ENCODE measurements at places on chromosomes 11 and 22.

DNA sequence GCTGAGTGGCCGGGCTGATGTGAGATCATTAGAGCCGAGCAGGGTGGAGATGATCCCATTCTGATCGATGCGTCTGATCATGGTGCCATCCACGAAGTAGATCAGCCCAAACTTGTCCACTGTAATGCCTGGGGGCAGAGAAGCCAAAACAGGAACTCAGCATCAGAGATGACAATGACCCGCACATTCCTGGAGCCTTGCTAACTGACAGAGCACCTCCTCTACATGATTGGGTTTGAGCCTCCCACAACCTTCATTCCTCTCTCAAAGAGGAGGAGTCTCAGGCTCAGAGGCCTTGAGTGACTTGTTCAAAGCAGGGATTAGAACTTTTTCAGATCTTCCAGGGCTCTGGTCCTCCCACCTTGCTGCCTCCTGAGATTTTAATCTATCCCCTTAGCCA lies 133.7 kb upstream of the NARS2 start:
- DNase-seq: no peak

DNA sequence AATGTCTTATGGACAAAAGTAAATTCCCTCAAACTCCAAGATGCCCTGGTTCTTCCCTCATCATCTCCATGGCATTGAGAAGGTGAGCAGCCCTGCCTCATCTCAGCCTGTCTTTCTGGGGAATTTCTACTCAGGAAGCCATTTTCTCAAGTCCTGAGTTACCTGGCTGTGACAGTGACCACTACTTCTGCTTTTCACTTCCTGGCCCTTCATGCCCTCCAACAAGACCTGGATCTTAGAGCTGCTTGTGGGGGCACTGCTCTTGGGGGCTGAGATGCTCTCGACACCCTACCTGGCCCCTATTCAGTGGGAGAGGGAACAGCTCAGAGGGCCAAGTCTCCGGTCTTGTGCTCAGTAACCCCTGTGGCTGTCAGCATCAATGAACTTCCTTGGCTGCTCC lies 5.5 kb upstream of the IGSF22 start:
- DNase-seq: no peak

GRCh38 chr11:13963949-13964770 lies 1.6 kb downstream of the SPON1 start:
- DNase-seq: no peak

- DNase-seq: no peak
Observed at GRCh38 chr11:44760477-44760872, 33.7 kb downstream of the TSPAN18 start.

DNA sequence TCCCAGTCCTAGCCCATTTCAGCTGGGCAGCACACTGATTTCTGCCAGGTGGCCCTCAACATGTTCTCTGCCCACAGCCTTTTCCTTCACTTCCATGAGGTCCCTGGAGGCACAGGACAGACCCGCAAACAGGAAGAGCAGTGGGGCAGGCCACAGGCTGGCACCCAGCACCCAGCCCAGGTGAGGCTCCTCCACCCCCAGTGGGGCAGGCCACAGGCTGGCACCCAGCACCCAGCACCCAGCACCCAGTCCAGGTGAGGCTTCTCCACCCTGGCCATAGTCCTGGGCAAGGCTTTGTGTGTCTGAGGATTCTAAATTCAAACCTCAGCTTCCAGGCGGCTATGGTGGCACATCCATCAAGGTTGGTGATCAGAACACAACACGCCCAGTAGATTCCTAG lies 1413.0 kb downstream of the BRD1 start:
- no peak for DNase-seq

- DNase-seq: no peak
Observed at GRCh38 chr22:37183432-37184379, 4.3 kb downstream of the C1QTNF6 start.

GRCh38 chr22:48432781-48433518 lies 1394.7 kb downstream of the BRD1 start:
- DNase-seq: no peak

DNA sequence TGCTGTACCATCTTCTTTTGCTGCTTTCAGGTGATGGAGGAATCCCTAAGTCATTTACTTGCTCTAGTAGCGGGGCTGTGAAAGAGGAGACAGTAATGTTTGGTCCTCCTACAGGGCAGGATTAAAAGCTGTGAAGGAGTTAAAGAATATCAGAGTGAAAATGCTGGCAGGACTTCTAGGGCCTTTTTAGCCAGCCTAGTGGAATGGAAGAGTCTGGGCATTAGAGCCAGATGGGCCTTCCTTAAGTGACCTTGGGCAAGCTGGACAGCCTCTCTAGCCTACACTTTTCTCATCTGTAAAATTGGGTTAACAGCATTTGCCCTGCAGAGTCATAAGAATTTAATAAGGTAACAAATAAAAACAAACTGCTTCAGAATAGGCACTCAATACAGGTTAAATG lies 114.7 kb downstream of the RBFOX2 start:
- no peak for DNase-seq

DNA sequence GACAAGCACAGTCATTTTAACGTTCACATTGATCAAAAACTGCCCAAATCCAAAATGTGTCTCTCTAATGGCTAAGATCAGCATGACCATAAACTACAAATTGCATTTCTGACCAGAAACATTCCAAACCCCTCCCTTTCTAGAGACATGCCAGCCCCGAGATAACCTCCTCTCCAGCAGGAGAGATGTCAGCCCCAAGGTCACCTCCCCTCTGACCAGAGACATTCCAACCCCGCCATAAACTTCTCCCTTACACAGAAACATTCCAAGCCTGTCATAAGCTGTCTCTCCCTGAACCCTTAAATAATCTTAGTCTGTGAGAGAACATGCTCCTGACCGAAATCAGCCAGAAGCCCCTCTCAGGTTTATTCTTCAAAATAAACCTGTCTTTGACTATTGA lies 6.6 kb upstream of the EXT2 start:
- DNase-seq: no peak

DNA sequence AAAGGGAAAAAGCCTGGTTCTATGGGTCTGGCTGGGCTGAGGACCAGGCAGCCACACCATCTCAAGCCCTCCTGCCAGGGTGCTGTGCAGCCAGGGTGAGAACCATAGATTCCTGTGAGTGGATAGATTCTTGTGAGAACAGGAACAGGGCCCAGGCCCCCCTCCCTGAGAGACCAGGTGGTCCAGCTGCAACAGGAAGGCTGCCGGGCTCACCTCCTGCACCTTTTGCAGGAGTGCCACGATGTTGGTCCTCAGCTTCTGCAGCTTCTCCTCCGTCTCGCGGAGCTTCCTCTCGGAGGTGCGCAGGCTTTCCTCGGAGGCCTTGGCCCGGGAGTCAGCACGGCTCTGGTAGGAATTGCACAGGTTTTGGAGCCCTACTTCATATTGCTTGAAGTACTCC lies 40.8 kb downstream of the MORC2 start:
- DNase-seq: no peak

GRCh38 chr11:112343368-112344039 lies 82.8 kb upstream of the PLET1 start:
- DNase-seq: no peak

GRCh38 chr11:94049351-94049750 lies 28.2 kb downstream of the HEPHL1 start:
- no peak for DNase-seq

DNA sequence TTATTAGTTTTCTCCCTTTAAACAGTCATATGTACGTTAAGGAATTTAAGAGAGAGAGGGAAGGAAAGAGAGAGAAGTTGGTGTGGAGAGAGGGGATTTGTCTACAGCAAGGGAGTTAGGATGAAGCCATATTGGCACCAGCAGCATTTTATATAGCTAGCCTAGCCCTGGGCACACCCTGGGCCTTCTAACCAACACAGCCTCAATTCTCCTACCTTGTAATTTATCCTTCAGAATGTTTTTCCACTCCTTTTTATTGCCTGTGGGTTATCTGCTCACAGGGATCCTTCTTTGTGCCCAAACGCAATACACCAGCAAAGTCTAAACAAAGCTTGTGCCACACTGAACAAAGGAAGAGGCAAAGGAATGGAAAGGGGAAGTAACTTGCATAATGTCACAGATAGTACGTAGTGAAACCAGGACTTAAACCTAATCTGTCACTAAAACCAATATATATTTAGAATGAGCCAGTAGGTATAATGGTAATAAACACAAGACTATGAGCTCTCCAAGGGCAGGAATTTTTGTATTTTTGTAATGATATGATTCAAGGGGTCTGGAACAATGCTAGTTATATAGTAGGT lies 613.8 kb upstream of the TENM4 start:
- DNase-seq: no peak

- no peak for DNase-seq
Observed at GRCh38 chr11:120629407-120630080, 118.0 kb downstream of the GRIK4 start.

DNA sequence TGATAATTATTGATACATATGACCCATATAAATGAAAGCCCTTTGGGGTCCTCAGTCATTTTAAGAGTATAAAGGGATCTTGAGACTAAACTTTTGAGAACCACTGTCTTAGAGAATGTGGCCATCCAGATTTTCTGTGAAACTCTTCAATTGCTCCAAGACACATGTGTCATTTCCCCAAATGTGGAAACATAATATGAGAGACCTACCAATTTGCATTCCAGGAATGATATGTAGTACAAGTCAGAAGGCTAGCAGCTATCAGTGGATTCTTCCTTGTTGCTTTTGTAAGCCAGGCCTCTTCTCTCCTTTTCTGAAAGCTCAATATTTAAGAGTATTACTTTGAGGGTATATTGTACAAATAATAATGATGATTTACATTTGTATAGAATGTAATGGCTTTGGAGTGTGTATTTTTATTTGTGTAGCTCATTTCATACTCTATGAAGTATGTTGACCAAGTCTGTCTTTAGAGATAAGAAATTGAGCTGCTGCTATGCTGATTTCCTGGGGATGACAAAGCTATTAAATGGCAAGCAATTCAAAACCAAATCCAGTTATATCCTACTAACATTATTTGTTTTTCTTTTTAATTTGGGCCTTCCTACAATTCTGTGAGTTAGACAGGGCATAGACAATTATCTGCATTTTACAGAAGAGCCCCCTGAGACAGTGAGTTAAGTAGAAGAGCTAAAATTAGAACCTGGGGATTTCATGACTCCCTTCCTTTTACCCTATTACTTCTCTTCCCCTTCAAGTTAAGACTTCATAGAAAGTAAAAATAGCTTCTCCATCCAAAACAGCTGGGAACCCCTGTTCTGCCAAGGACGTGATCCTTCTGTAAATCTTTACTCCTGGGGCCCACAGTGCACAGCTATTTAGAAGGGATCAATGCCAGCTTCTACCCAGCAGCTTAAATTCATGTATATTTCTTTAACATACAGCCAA lies 131.9 kb downstream of the WNT11 start:
- DNase-seq: peak; percentile 49

- DNase-seq: no peak
Observed at GRCh38 chr22:46482056-46482675, 55.3 kb downstream of the CELSR1 start.

DNA sequence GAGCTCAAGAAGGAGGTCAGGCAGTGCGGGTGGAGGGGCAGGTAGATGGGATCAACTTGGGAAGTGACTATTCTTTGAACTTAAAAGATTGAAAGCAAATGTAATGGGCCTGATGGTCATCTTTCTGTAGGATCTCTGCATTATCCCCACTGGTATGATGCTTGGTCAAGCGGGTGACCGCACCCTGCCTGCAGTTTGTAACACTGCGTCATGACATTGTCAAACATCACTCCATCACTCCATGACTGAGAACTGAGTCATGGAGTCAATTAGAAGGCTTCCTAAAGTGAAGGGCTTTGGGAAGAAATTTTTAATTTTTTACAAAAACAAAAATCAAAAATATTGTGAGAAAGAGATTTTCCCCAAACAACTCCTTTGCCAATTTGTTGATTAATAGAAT lies 62.4 kb upstream of the BMAL1 start:
- DNase-seq: peak; percentile 83

DNA sequence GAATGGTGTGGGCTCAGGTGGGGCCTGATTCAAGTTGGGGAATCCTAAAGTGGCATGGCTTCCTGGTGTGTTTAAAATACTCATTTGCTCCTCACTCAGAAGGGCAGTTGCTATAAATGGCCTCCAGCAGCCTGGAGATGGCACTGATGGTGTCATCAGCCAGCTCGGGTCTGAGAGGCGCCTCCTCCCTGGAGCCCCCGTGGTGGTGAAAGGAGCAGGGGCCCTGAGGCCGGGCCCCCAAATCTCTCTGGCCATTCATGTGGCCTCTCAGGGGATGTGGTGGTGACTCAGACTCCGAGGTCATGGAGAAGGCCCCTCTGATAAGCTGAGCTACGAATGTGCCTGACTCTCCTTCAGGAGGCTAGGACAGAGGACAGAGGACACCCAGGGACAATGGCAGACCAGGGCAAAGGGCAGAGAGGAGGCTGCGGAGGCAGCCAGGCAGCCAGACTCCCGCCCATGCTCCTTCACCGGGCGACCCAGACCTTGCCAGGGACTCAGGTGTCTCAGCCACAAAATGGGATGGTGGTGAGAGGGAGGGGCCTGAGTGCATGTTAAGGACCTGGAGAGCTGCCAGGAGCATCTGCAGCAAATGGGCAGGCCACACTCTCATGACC lies 129.2 kb downstream of the CTTN start:
- DNase-seq: no peak

DNA sequence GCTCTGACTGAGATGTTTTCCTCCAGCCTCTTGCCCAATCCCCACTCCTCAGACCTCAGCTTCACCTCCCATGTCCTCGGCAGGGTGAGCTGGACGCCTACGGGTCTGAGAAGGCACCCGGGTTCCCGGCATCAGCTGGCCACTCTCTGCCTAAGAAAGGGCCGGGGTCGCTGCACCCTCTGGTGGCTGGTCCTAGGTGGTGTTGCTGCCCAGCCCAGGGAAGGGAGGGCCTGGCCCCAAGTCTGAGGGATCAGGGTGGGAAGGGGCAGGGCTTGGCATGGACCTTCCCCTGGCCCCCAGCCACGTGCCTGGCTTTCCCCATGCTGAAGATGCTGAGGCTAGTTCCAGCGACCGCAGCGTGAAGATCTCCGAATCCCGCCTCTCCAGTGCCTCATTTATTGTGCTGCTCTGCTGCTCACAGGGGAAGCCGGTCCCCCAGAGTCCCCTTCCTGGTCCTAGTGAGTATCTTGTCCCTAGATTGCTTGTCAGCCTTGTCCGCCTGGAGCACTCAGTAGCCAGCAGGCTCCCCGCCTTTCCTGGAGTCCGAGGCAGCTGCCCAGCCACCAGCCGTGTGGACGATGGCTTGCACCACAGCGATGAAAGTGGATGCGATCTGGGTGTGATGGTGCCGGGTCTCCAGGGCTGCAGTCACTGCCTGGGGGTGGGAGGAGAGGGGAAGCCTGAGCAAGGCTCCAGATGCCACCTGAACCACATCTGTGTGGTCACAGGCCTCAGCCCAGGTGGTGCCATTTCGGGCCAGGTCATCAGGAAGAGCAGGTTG lies 2.9 kb upstream of the GGT5 start:
- DNase-seq: peak; percentile 45

GRCh38 chr22:17910561-17911311 lies 113.6 kb downstream of the MICAL3 start:
- DNase-seq: peak; percentile 88

GRCh38 chr11:113467545-113467944 lies 7.7 kb downstream of the DRD2 start:
- no peak for DNase-seq
